Inflammatory macrophage treated with lipopolysaccharide for 4 hours (primary cell): ENCODE measurements at places on chromosomes 7 and 10.
A peak's percentile ranks its signal among the peaks of the same experiment; 100 is the strongest.

DNA sequence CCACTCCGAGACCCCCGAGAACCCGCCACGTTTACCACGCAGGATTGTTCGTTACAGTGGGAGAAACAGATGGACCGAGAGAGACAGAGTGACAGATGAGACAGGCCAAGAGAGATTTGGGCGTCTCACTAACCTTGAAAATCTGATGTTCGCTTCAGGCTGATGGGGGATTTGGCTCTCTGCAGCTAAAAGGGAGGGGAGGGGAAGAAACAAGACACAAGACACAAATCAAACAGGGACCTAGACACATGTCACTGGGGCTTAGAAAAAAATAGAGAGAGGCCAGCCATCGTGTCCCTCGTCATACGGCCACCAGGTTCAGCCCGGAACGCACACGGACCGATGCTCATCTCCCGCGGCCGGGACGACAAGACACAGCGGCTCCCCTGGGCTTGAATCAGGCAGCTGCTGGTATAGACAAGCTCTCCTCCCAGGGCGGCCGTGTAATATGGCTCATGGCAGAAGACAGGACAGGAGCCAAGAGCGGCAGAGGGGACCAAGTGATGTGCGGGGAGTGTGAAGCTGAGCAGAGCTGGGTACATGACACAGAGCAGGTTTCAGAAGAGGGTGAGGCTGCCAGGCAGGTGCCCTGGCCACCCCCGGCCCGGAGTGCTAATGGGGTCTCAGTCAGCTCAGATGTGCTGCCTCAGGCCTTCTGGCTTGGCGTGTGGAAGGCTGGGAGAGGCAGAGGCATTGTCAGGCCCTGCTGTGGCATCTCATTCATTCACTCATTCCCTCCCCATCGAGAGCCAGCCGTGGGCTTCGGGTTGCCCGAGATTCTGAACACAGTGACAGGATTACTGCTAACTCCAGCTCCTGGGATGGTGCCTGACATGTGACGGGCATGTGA, 88.5 kb upstream of the GNA12 start:
- DNase-seq, result no peak

DNA sequence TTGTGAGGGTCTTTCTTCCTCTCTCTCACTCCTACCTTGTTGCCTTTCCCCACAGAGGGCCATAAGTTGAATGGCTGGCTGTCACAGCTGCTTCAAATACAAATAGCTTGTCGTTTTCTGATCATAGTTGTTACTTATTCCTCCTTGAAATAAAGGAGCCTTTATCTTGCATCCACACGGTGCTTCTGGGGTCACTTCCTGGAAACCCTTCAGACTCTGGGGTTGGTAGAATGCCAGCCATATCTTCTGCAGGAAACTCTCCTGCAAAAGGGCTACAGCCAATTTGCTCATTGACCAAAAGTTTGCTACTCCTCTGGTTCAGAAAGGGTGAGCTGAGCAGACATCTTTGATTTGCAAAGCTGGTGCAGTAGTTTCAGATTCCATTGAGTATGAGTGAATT, 70.4 kb downstream of the FAM185A start:
- no peak for DNase-seq

DNA sequence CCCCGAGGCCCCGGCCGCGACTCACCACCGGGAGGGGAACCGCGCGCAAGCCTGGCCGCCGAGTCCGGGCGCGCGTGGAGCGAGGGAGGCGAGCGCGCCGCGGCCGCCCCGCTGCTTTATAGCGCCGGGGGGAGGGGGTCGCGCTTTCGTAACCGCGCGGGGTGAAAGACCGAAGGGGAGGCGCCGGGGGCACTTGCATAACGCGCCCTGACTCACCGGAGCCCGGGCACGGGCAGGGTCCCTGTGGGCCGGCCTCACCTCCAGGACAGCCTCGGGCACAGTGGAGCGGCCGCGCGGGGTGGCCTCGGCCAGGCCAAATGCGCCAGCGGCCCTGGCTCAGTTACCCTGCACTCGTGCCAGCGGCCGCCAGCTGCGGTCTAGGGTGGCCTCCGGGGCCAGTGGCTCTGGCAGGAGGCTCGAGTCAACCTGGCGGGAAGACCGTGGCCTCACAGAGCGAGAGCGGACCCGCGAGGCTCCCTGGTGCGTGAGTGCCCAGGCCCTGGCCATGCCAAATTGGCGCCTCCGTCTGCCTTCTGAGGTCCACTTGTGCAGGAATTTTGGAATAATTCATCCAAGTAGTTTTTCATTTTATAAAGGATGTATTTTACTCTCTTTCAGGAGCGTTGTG, at the start of gene RBP4:
RBP4 (minus strand) TSS at position 90 of the 628 bp plus-strand sequence. CDS start 207 bp downstream, outside the sequence.
- DNase-seq, result no peak

GRCh38 chr10:1454428-1454827, 282.9 kb downstream of the ADARB2 start:
- no peak for DNase-seq

DNA sequence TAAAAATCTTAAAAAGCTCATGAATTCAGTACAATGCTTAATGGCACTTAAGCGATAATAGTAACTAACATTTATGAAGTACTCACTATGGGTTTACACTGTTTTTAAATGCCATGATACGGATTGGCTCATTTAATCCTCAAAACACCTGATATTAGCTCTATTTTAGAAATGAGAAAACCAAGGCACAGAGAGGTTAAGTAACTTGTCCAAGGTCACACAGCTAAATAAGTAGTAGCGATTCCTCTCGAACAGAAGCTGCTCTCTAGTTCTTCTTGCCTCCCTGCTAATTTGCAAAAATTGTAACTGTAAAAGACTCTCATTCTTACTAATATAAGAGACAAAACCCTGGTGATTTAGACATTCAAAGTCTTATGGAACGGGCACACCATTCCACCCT, 110.7 kb upstream of the RHEB start:
- DNase-seq, result no peak

DNA sequence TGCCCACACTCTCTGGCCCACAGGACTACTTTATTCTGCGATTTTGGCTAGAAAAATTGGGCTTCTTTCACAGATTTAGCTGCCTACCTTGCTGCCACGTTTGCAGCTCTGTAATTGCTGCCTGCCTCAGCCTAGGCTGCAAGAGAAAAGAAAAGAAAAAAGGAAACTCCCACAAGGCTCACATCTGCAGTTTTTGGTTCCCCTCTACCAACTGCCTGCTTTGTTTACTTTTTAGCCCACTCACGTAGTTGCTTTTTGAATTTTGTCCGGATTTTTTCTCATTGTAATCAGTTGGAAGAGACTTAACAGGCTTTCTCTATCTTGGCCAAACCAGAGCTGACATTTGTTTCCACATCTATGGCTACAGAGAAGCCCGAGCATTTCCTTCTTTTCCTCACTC, 24.3 kb downstream of the SUN3 start:
- DNase-seq, result peak; percentile 7

- no peak for DNase-seq
These were observed 5.0 kb upstream of the TASOR2 start for GRCh38 chr10:5679606-5680005.

DNA sequence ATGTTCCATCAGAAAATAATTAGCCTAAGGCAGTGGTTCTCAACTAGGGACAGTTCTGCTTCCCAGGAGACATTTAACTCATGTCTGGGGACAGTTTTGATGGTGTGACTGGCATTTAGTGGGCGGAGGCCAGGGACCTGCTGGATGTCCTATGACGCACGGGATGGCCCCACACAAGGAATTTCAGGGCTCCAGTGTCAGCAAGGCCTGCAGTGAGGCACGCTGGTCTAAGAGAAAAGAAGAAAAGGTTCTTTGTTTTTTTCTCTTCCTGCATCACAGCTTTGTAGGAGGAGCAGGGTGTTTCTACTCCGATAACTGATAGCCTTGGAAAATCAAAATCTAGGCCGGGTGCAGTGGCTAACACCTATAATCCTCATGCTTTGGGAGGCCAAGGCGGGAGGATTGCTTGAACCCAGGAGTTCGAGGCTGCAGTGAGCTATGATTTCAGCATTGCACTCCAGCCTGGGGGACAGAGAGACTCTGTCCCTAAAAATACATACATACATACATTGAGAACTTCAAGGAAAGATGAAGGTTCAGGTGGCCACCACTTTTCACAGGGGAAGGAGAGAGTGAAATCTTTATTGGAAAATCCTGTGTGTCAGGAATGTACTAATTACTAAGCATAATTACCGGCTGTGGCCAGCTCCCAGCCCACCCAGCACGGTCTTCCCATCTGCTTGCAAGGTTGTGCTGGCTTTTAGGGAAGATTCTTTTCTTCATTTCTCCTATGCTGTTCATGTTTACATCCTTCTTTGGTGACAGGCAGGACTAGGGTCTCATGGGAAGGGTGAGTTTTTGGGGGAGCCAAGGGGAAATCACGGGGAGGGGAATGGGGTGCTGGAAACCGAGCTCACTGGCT, 150.4 kb downstream of the ACTR3B start:
- DNase-seq, result no peak

DNA sequence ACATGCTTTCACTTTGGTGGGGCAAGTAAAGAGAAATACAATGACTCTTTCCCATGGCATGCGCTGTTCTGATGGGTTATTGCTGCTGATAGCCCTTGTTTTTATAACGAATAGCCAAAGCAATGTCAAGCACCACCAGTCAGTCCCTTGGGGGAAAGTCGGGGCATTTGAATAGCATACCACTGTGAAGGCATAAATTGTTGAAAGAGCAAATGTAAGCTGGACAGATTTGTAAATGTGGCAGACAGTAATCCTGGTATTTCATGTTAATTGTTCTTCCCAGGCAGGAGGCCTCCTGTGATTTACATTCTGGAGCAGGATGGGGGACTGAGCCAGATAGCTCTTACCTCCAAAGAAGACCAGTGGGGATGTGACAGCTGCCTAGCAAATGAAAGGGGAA, 293.3 kb downstream of the ADRA2A start:
- DNase-seq, result no peak

- peak; percentile 96 for DNase-seq
These were observed 13.1 kb upstream of the ZMIZ2 start for GRCh38 chr7:44735403-44736165.

DNA sequence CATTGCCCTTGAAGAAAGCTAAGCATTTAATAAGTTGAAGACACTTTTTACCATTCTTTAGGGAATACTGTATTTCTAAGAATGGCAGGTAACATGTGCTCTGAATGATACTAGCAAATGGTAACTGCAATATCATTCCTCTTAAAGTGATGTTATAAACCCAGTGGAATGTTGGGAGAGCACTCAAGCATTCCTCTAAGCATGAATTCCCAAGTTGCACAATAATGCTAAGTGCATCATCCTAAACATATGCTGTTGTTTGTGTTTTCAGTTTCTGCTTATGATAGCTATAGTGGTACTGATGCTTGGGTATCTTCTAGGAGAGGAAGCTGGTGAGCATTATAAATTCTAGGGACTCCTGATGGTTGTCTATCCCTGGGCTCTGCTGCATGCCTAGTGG, 673.9 kb downstream of the PHTF2 start:
- no peak for DNase-seq

GRCh38 chr7:50298811-50299562, 5.5 kb upstream of the IKZF1 start:
- DNase-seq, result peak; percentile 92

- DNase-seq, result no peak
These were observed 54.6 kb upstream of the OPN4 start for GRCh38 chr10:86599729-86600128.

- DNase-seq, result peak; percentile 55
These were observed 109.4 kb upstream of the LANCL2 start for GRCh38 chr7:55255496-55256445.

GRCh38 chr10:15658069-15658702, 61.5 kb downstream of the ITGA8 start:
- no peak for DNase-seq

GRCh38 chr10:3866332-3866731, 81.3 kb upstream of the KLF6 start:
- peak; percentile 88 for DNase-seq

DNA sequence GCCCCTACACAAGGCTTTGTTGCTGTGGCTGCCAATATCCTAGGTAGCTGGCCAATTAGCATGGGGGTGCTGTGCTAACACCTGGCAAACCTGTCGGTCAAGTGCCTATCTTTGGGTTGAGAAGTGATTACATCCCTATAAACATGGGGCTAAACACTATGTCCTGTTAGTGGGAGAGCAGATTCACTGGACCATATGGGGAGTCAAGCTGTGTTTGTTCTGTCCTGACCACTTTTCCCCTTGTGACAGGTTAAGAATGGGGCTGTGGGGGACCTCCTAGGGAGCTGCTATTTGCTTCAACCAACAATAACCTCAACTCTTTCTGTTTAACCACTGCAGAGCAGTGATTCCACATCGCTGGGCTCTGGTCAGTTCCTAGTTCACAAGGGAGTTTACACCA, 151.5 kb upstream of the AOAH start:
- DNase-seq, result no peak

DNA sequence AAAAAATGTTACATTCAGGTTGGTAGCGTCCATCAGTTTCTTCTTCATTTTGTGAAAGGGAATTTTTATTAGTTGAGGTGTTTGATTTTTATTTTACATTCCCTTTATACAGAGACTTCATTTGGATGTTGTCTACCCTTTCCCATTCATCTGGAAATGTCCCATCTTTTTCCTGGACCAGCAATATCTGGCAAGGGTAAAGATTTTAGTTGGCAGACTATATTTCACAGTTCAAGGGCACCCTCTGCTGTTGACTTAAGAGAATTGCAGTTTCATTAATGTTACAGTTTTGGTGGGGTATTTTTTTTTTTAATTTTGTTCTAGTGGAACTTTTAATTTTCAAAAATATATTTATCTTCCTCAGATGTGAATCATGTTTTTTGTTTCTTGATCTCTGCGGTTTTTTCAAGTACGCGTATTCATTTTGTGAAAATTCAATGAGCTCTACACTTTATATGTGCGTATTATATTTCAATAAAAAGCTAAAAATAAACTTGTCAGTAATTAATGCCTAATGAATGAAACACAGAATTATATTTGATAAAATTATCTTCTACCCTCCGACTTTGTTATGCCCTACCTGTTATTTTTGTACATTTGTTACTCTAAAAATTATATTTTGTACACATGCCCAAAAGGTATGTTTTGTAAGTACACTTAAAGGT, 97.9 kb upstream of the KLF14 start:
- DNase-seq, result peak; percentile 19

GRCh38 chr7:36712015-36712414, 12.3 kb downstream of the AOAH start:
- DNase-seq, result no peak

DNA sequence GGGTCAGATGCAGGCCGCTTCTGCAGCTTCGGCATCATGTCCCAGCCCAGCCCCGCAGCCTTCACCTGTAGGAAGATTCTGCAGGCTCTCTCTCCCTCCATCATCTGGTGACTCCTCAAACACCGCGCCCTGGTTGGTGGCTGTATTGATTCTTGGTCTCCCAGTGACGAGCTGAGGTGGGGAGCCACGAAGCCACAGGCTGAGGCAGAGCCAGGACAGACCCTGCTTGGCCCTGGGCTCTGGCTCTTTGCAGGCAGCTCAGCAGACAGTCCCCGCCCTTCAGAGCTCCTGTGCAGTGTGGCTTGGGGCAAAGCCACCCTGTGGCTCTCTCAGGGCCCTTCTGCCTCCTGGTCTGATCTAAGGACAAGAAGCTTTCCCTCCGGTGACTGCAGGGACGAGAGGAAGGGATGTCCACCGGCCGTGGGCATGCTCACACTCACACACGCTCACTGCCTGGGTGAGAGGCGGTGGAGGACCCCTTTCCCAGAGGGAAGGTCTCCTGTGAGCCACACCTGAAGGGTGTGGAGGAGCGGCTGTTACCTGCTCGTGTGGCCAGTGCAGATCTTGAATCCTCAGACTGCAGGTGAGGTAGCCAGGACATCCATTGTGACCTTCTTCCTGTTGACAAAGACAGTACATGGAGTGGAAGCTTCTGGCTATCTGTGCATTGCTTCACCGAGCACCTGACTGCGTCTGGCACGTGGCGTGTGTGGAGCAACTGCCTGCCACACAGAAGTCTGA, 79.6 kb downstream of the INPP5A start:
- DNase-seq, result no peak

- no peak for DNase-seq
These were observed 295.2 kb upstream of the CELF2 start for GRCh38 chr10:10722422-10722821.

- DNase-seq, result no peak
These were observed 31.8 kb downstream of the GSTO2 start for GRCh38 chr10:104300736-104301292.
